ENCODE measurements at places on chromosomes 11 and 22. TPM values are rescaled to one million over a fixed set of nuclear protein-coding genes. Genes with fewer than 3 reads are reported as not detected.

DNA sequence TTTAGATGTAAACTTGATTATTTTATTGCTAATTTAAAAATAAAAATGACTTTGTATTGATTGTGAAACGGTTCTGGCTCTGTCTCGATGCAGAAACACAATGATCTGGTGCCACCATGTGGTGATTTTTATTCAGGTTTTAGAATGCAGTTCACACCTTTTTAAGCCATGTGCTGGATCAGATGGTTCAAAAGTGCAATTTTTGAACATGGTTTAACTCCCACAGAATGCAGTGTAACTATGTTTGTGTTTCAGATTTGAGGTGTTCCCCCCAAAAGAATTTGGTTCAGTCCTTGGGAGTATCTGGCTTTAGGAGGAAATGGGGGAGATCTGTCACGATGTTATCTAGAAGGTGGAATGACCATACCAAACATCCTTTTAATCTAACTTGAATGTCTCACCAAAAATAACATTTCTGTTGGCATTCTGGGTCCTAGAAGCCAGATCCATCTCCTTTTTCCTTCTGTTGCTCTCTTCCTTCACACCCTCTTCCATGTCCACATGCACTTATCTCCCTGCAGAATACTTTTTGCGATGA lies 7.9 kb downstream of the MRPL16 start:
- DNase-seq, result peak; percentile 87

- no peak for DNase-seq
Observed at GRCh38 chr22:24859587-24859986, 53.6 kb downstream of the SGSM1 start.

- peak; percentile 25 for DNase-seq
Observed at GRCh38 chr22:42905702-42906183, 48.7 kb upstream of the ARFGAP3 start.

DNA sequence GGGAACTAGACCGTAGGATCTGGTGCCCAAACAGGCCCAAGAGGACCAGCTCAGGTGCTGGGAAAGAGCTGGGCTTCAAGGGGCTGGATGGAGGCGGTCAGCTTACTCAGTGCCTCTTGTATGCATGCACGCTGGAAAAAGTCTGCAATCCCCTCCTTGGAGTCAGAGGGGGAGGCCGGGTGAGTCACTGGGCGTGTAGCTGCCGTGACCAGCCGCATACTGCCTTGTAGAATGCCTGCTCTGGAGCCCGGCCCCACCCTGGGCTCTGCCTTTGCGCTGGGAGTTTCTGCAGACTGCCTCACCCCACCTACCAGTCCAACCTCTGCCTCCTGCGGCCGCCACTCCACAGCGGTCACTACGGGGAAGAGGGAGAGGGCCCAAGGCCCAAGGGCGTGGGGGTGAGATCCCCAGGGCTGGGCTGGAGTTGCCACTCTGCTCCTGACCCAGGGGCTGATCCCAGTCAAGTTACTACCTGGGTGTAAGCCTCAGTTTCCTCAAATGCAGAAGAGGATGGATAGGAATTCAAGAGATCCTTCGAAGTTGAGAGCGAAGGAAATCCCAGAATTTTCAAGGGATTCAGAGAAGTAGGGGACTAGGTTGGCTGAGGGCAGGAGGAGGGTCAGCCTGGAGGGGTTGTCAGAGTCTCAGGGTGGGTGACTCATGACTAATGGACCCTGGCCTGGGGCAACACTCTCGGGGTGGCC lies 4.2 kb downstream of the MRGPRF start:
- DNase-seq, result peak; percentile 83

DNA sequence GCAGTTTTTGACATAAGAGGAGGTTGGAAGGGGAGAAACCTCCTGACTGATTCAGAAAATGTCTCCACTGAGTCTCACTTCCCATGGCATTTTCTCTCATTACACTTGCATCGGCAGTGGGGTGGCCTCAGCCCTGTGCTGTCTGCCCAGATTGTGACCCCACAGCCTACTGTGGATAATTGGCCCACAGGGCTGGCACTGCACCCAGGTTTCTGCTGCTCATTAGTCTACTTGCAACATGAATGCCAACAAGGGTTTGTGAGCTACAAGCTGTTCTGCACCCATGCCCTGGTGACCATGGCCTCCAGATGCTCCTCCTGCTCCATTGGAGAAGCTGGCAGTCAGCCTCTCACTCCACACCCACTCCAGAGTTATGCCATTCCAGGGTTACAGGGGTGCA lies 296.0 kb downstream of the CTTN start:
- no peak for DNase-seq

STIP1 gene
- total RNA-seq, result 342 TPM

- DNase-seq, result peak; percentile 94
Observed at GRCh38 chr11:65817835-65818680, 15.7 kb upstream of the SNX32 start.

GRCh38 chr11:18012122-18012905 lies 533 bp downstream of the SERGEF start:
- DNase-seq, result peak; percentile 39

PLAAT2 gene
- total RNA-seq, result 4.2 TPM

INSC gene
- 0.29 TPM for total RNA-seq

DNA sequence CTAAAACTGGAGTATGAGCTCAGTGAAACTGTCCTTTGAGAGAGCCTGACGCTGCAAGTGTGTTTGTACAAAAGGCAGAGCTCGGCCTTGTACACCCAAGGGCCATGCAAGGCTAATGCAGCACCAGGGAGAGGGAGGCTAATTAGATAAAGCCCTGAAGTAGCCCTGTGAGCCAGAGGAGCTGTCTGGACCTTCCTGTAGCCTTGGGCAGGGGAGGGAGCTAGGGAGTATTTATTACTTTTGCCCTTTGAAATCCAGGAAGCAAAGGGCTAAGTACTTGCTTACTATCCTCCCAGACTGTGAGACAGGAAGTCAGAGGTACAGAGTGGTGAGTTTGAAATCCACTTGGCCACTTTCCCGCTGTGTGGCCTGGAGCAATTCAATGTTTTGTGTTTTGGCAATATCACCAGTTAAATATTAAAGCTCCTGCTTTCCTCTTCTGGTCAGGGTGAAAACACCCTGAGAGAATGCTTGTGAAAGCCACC lies 10.2 kb upstream of the LDHA start:
- peak; percentile 86 for DNase-seq

- DNase-seq, result peak; percentile 22
Observed at GRCh38 chr11:297051-297585, 2.2 kb downstream of the IFITM5 start.

DNA sequence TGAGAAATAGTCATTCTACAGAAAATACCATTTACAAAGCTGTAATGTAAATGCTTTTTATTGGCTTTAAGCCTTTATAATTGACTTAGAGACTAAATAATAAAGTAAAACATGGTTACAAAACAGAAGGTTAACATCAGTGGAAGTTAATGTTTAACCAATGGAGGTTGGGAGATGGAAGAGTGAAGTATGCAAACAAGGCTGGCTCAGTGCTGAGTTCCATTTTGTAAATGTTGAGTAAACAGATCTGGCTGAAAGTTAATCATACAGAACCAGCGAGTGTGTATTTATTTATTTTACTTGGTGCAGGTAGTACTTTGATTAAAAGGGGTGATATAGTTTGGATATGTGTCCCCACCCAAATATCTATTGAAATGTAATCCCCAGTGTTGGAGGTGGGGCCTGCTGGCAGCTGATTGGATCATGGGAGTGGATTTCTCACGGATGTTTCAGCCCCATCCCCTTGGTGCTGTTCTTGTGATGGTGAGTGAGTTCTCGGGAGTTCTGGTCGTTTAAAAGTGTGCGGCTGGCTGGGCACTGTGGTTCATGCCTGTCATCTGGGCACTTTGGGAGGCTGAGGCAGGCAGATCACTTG lies 827.4 kb downstream of the OPCML start:
- DNase-seq, result peak; percentile 57

GAB4 gene
- total RNA-seq, result not detected

Measured in HT-29 (cell line).